ENCODE measurements at places on chromosomes 11 and 22.

DNA sequence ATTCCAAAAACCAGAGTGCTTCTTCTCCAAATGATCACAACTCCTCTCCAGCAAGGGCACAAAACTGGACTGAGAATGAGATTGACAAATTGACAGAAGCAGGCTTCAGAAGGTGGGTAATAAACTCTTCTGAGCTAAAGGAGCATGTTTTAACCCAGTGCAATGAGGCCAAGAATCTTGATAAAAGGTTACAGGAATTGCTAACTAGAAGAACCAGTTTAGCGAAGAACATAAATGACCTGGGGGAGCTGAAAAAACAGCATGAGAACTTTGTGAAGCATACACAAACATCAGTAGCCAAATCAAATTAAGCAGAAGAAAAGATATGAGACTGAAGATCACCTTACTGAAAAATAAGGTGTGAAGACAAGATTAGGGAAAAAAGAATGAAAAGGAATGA lies 15.5 kb downstream of the OR52M1 start:
- no peak for DNase-seq

DNA sequence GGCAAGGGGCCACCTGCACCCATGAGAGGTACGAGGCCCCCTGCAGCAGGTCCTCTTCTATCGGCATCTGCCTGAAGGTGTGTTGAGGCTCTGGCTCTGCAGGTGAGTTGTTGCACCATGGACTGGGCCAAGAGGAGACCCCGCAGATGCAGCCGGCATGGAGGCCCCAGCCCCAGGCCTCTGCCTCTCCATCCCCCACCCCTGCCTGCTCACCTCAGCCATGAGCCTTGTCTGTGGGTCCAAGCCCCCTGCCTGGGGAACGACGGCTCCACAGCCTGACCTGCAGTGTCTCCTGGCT lies 1386.2 kb downstream of the BRD1 start:
- no peak for DNase-seq

GRCh38 chr11:63502252-63502820 lies 3.5 kb upstream of the LGALS12 start:
- DNase-seq, result no peak

- DNase-seq, result no peak
These were observed 79.1 kb downstream of the MSANTD4 start for GRCh38 chr11:105942921-105943320.

DNA sequence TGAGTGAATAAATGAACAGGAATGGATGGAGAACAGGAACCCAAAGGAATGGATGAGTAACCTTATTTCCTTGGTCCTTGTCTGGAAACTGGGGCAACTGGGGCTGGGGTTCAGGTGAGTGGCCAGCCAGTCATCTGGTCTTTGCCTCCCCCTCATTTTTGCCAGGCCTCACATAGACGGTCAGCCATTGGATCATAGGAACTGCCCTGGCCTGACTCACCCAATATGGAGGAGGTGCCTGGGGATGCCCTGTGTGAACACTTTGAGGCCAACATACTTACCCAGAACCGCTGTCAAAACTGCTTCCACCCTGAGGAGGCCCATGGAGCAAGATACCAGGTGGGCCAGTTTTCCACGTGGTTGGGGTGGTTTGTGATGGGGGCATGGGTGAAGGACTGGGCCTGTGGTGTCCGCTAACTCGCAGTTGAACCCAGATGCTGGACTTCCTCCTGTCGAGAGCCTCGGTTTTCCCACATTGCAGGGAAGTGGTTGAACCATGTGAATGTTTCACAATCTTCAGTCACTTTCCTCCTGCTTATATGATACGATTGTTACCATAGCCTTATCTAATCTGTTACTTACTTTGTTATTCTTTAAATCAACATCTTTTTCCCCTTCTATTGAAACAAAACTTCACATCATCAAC lies 4.4 kb downstream of the TRIOBP start:
- DNase-seq, result no peak

GRCh38 chr22:31651664-31652063 lies 10.4 kb downstream of the PISD start:
- DNase-seq, result no peak

DNA sequence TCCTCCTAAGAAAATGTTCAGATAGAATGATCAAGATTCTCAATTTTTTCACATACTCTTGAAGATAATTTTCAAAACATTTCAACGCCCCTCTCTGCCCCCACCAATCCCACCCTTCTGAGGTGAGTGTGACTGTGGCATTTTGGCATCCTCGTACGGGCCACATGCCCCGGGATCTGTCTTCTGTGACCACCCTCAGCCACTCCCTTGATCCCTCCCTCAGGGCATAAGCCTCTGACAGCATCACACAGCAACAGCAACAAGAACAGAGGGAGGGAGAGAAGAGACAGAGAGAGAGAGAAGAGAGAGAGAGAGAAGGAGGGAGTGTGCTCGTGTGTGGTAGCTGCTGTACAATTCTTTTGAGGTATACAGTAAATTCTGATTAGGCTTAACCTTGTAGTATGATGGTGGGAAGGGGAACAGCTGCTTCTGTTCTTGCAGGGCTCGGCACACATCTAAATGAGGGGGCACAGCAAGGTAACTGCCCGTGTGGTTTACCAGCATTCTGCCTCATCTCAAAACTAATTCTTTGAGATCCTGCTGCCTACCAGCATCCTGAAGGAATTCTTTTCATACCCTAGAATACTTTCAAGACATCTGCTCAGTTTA lies 21.4 kb downstream of the SCUBE2 start:
- no peak for DNase-seq

- no peak for DNase-seq
These were observed 7.8 kb upstream of the POLR3H start for GRCh38 chr22:41551877-41552582.

- DNase-seq, result no peak
These were observed 8.9 kb downstream of the RDX start for GRCh38 chr11:110287537-110287936.

GRCh38 chr11:87970762-87971161 lies 204.5 kb downstream of the RAB38 start:
- no peak for DNase-seq

DNA sequence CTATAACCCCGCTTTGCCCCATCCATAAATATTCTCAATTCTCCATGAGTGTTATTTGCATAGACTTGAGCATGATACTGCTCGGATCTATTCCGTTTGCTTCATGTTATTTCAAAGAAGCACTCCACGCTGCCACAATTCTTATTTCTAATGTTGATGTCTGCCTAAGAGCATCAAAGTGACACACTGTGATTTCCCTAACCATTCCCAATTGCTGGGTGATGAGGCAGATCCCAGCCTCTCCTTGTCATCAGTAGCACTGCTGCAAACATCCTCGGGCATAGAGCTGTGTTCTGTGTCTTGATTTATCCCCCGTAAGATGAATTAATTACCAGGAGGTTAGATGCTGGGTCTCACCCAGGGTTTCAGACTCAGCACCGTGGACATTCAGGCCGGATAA lies 178.3 kb upstream of the SEZ6L start:
- no peak for DNase-seq

- no peak for DNase-seq
These were observed 11.7 kb downstream of the GVQW3 start for GRCh38 chr11:76392870-76393269.

- peak; percentile 24 for DNase-seq
These were observed 34.2 kb downstream of the EXPH5 start for GRCh38 chr11:108559340-108559739.

DNA sequence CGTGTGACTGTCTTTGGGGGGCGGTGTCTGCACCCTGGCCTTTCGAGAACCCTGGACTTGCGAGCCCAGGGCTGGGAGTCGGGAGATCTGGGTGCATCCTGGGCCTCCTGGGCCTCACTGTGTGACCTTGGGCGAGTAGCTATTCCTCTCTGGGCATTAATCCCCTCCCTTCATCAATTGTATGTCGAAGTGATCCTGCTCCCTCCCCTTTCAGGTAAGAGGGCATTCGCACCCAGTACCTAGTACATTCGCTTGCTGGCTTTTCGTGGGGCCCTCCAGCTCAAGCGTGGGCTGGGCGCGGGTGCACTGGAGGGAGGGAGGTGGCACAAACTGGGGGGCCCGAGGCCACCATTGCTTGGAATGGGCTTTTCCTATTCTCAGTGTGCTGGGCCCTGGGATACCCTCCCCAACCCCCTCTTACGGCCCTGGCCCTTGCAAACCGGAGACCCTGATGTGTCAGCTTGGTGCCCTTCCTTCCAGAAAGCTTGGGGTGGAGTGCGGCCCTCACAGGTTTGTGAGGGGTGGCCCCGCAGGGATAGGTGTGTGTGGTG lies 530 bp downstream of the USP35 start:
- DNase-seq, result no peak

- peak; percentile 62 for DNase-seq
These were observed 7.3 kb upstream of the NCF4 start for GRCh38 chr22:36853407-36854099.

GRCh38 chr11:117828611-117829368 lies 4.2 kb upstream of the FXYD2 start:
- DNase-seq, result peak; percentile 71

- no peak for DNase-seq
These were observed 552.9 kb downstream of the NTM start for GRCh38 chr11:131923309-131923708.

DNA sequence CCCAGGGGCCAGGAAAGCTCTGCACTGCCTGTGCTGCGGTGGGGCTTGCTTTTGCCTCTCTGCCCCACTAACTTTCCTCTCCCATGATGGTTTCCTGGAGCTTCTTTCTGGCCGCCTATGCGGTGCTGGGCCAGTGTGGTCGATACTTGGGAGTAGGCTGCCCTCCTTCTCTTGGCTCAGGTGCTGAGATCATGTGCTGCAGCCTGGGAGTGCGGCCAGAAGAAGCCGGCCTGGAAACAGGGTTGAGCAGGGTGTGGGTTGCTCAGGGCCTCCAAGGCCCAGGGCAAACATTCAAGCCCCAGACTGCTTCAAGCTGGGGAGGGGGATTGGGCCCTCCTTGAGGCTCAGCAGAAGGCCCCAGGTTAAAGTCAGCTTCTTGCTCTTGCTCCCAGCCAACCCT lies 125.0 kb downstream of the NTM start:
- no peak for DNase-seq

GRCh38 chr11:116332391-116332790 lies 440.4 kb downstream of the BUD13 start:
- no peak for DNase-seq

GRCh38 chr22:33565580-33565995 lies 354.7 kb downstream of the LARGE1 start:
- no peak for DNase-seq

GRCh38 chr11:93024369-93024768 lies 54.9 kb downstream of the MTNR1B start:
- DNase-seq, result no peak

- DNase-seq, result no peak
These were observed 173.9 kb downstream of the DDX10 start for GRCh38 chr11:108838792-108839105.

DNA sequence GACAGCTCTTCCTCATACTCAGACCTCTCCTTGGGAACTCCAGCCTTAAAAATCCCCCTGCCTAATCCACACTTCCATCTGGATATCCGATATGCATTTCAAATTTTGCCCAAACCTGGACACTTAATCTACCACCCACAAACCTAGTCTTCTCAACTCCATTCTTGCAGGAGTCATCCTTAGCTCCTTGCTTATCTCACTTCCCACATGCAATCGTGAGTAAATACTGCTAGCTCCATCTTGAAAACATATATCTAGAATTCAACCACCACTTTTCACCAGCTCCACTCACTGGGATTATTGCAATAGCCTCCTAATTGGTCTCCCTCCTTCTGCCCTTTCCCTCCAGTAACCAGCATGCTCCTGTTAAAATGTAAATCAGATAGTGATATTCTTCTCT lies 2.6 kb upstream of the MYOD1 start:
- no peak for DNase-seq

DNA sequence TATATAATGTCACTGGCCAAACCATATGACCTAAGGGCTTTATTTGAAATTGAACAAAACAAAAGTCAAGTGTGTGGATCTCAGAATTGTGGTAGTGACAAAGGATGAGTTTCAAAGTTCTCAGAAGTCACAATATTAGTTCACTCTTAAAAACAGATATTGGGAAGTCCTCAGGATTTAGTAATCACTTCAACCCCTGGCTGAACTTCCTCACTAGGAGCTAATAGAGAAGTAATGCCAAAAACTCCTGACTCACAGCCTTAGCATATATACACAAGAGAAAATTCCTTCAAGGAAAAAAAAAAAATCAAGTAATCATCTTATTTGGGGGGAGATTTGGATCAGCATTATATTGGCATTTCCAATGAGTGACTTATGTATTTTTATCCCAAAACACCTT lies 75.6 kb upstream of the APOA1 start:
- peak; percentile 57 for DNase-seq

DNA sequence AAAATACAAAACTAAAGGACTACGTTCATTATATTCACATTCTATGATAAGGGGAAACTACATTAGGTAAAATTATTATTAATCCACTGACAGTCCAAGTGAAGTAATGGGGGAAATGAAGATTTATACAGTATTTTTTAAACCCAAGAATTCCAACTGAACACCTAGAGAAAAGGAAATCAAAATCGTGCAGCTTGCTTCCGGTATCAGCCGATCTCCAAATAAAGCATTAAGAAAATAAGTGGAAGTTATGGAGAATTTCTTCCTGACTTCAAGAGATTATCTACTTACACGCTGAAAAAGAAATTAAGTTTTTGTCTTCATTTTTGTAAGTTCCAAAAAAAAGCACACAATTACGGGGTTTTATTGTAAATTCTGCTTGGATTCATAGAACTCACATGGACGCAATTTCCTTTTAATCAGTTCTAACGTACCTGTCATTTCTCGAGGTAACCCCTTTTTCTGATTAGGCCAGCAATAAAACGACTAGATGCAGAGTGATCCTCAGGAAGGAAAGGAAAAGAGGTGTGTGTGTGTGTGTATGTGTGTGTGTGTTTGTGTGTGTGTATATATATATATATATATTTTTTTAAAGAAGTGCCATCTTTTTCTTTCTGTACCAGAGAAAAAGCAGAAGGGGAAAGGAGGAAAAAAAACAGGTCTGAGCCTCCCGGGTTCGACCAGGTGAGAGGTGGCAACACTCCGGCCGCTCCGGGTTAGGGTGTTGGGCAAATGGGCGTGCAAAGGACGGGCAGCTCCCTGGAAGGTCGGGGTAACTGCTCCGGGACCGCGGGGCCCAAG lies 1.1 kb downstream of the ZBTB44 start:
- no peak for DNase-seq

DNA sequence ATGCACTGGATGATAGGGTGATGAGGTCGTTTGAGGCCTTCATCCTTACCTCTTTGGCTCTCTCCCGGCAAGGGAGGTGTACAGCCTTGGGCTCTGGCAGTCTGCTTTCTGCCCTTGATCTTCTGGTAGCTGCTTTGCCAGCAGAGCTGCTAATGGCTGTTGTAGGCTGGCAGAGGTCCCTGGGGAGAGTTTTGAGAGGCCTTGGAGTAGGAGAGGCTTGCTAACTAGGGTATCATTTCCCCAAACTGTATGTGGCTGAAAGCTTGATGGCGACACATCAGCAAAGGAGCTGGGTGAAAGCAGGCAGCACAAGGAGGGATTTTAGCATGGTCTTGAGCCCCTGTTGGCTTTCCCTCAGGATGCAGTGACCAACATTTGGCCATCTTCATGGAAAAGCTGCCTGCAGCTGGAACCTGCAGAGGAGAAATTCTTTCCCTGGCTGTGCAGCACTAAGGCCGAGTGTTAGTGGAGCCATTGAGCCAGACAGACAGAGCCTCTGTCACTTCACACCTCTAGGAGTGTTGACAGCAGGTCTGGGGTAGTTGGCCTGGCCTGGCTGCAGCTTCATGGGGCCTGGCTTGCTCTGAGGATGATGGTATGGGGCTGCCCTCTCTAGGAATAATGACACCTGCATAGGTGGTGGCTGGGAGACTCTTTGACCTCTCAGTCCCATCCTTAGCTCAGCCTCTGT lies 3.5 kb upstream of the AMPD3 start:
- DNase-seq, result no peak

GRCh38 chr11:2975594-2975993 lies 16.5 kb downstream of the NAP1L4 start:
- DNase-seq, result peak; percentile 53

GRCh38 chr11:42237701-42238235 lies 778.3 kb upstream of the LRRC4C start:
- peak; percentile 40 for DNase-seq

All from AG20443 (cell line).